GF-D8 (cell line): ENCODE measurements at places on chromosomes 7 and 10.

GRCh38 chr7:84236398-84236797, 41.8 kb upstream of the SEMA3A start:
- no peak for DNase-seq

- DNase-seq = no peak
These were observed 8.6 kb downstream of the VIM start for GRCh38 chr10:17236468-17237148.

DNA sequence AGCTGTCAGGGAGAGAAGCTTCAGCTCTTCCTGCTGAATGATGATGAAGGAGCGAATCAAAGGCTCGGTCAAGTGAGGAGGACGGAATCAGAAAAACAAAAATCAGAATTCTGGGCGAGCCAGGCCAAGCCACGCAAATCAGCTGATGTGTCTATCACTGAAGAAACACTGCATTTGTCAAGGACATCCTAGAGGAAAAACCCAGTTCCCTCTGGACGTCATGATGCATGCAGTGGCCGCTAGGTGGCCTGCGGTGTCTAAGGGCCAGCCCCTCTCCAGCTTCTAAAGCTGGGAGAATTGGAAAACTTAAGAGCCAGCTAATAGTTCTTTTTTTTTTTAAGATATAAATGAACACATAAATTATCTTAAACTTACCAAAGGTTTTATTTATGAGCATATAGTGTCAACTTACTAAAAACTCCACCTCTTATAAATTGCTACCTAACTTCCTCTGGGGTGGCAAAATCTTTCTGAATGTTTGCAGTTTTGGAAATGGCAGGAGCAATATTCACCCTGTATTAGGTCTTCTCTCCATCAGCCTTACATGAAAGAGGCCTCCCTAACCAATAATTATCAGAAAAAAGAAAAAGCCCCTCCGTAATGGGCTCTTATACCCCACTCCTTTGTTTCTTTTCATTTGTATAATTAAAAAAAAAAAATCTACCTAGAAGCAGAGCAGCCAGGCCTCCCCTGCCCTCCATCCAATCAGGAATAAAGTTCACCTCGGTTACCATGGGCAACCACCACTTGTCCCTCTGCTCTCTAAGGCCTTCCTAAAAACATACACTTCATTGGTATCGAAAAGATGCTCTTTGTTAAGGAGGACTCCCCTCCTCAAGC, 186.8 kb downstream of the USP6NL start:
- no peak for DNase-seq

DNA sequence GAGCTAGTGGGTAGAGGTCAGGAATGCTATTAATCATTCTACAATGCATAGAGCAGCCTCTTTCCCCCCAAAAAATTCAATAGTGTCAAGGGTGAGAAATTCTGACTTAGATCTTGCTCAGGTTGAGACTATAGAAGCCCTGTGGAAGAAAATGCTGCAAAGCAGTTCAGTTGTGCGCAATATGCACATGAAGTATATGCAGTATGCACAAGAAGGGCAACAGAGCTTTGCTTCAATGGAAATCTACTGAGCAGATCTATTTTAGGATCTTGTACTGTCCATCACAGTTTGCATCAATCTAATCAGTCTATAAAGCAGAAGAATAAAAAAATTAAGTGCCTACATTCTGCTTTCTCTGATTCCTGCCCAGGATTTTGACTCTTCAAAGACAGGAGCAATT, 225.8 kb upstream of the STEAP1 start:
- DNase-seq = no peak

DNA sequence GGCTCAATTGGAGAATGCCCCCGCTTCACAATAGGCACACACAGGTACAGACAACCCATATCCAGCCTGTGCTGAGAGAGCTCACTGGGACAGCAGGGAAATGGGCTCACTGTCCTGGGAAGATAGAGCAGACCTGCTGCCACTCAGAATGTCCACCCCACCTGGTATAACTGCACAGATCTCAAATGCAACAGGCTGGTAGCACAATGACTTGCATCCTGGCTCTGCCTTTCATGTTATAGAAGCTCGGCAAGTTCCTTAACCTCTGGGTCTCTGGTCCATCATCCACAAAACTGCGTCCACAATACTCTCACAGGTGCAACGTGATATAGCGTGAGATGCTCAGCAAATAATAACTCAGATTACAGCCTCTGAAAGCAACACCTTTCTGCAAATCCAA, 295.4 kb downstream of the GRID1 start:
- no peak for DNase-seq

DNA sequence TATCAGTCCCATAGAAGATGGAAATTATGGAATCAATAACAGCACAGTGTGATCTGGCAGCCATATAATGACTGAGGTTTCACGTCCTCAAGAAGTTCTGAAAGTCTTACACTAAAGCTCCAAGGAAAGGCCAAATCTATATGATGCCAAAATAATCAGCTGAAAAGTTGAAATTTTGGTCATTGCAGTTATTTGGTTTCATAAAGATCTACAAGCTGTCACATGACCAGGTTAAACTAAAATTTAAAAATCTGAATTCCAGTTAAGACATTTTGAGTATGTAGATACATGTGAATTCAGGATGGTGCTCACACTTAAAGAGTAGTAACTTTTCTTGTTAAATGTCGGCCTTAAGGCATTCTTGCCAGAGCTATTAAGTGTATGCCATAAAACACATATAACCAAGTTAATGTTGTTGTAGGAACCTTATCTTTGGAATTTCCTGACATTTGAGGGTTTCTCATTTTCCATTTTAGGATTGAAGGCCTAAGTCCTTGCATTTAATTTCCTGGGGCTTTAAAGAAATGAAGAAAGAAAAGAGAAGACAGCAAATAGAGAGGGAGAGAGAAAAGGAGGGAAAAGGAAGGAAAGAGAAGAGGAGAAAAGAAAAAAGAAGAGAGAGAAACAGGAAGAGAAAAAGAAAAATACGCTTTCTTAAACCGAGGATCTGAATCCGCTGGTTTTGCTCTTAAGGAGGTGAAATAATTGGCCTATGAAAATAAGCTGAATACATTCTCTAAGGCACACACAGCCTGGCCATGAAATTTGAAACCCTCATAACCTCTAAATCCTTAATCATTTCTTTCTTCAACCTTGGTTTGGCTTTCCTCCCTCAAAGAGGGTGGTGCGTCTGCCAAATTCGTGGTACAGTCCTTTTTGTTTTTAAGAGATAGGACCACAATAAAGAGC, 43.8 kb downstream of the DENND2A start:
- DNase-seq = no peak

- DNase-seq = no peak
These were observed 99.4 kb upstream of the PODXL start for GRCh38 chr7:131655866-131656265.

GRCh38 chr7:48741545-48741944, 182.8 kb upstream of the CDC14C start:
- DNase-seq = no peak
